ENCODE measurements at places on chromosomes 7 and 10.

DNA sequence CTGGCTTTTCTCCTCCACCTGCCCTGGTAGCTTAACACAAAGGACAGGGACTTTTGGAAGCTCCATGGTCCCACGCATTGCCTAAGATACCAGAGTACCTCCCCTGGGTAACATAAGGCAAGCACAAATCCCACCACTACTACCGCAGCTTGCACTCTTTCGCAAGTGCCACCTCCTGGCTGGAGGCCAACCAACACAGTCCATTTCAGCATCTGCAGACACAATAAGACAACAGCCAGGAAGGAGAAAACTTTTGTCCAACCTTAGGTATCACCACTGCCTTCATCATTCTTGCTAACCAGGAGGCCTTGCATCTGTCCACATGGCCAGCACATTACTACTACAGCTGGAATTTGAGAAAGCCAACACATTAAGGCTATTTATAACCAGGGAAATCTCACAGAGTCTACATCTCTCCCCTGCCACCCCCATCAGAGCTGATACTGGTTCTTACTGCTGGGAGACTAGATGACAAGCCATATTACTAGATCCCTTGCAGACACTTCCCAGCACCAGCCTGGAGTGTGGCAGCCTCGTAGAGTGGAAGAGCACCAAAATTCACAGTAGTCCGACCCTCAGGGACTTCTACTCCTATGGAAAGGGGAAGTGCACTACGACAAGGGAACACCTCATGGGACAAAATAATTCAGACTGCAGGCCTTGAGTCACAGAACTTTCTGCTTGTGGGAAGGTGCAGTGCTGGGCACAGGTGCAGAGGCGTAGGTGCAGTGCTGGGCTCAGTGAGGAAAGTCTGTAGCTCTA is 39.8 kb upstream of the CDK13 start:
- no peak for DNase-seq

DNA sequence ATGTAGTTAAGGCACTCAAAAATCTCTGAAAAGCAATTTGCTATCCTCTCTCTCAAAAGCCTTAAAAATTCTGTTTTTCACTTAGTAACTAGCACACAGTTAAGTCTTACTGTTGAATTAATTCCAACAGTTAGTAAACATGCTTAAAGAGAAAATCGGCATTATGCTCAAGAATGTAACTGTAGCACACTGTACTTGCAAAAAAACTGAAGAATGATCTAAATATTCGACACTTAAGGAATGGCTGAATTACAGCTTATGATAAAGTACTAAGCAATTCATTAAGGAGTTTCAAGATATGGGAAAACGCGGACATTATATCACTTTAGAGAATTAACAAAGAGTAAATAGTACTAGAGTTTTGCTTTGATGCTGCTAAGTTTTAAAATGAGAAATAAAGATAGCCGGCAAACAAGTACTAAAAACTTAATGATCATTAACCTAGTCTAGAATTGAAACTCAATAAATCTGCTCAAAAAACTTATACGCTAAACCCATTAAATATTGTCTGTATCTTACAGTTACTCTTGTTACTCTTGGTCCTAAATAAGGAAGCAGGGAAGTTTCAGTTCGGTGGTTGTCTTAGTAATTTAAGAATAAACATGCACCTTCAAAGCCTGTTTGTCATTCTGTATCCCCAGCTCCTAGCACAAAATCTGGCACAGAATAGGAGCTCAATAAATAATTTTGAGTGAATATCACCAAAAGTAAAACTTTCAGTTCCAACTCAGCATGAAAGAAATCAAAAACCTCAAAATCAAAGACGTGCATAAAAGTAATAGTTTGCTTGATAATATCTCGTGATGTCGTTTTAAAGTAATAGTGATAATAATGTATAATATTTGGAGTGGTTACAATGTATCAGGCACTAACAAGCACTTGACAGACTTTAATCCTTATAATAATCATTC is 1.2 kb downstream of the TRDMT1 start:
- no peak for DNase-seq

GRCh38 chr7:131111792-131112191 is 215.9 kb upstream of the MKLN1 start:
- no peak for DNase-seq

DNA sequence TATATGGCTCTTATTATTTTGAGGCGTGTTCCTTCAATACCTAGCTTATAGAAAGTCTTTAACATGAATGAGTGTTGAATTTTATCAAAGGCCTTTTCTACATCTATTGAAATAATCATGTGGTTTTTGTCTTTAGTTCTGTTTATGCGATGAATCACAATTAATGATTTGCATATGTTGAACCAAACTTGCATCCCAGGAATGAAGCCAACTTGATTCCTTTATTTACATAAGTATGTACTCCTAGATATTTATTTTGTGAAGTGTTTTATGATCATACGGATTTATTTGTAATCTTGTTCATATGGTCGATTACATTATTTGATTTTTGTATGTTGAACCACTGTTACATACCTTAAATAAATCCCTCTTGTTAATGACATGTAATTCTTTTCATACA is 244.3 kb upstream of the KCND2 start:
- DNase-seq: no peak
